Neural progenitor cell (in vitro differentiated cells): ENCODE measurements at places on chromosomes 7 and 10. TPM values are rescaled to one million over a fixed set of nuclear protein-coding genes. Genes with fewer than 3 reads are reported as not detected.

Gene STEAP1
- total RNA-seq = 1.5 and 2.3 TPM in 2 replicates

Gene NFE2L3
- 6.2 and 6.9 TPM in 2 replicates for total RNA-seq

Gene TMEM72
- total RNA-seq = not detected in 2 replicates

Gene ADIRF
- total RNA-seq = not detected in 2 replicates

Gene MYL10
- not detected in 2 replicates for total RNA-seq

Gene LIPJ
- 0.06 and 0.39 TPM in 2 replicates for total RNA-seq

Gene HOXA9
- not detected in 2 replicates for total RNA-seq

Gene EPHB4
- 66.5 and 106 TPM in 2 replicates for total RNA-seq

Gene ZNF680
- not detected in 2 replicates for total RNA-seq

Gene LAMB1
- total RNA-seq = 87.7 and 100 TPM in 2 replicates

Gene PSAP
- total RNA-seq = 358 and 493 TPM in 2 replicates

Gene KCNIP2
- 2.4 and 5.5 TPM in 2 replicates for total RNA-seq

Gene TMEM26
- total RNA-seq = not detected in 2 replicates

Gene COL13A1
- total RNA-seq = 1.3 and 9.5 TPM in 2 replicates

Gene CYP26A1
- total RNA-seq = 6.7 and 8.4 TPM in 2 replicates

Gene AKR1C4
- not detected in 2 replicates for total RNA-seq

Gene KCNH2
- total RNA-seq = 2.6 and 11.1 TPM in 2 replicates

Gene NKX1-2
- total RNA-seq = not detected in 2 replicates

Gene MMP21
- total RNA-seq = not detected in 2 replicates

Gene BCAP29
- total RNA-seq = 52.6 and 103 TPM in 2 replicates

Gene VGF
- total RNA-seq = 0.65 and 1.6 TPM in 2 replicates

Gene SPAG6
- total RNA-seq = 0.71 and 2.3 TPM in 2 replicates

Gene CDNF
- total RNA-seq = 1.8 and 5.2 TPM in 2 replicates

Gene AZGP1
- total RNA-seq = not detected in 2 replicates

Gene TMEM236
- total RNA-seq = 0.06 TPM in 1 of 2 replicates, not detected in the other
